AG08396 (cell line): ENCODE measurements at places on chromosomes 2 and 18.
A peak's percentile ranks its signal among the peaks of the same experiment; 100 is the strongest.

GRCh38 chr18:57833441-57834101 is 30.5 kb upstream of the ATP8B1 start:
- DNase-seq, result peak; percentile 24

GRCh38 chr2:143158098-143158497 is 28.9 kb downstream of the ARHGAP15 start:
- no peak for DNase-seq

GRCh38 chr2:28316546-28317335 is 75.9 kb upstream of the FOSL2 start:
- no peak for DNase-seq

GRCh38 chr2:10634495-10634894 is 55.3 kb downstream of the NOL10 start:
- no peak for DNase-seq
